Stimulated activated CD4-positive, alpha-beta T cell treated with anti-CD3 and anti-CD28 coated beads, Interleukin-4, amount 100 ng/mL, for 24 hours (primary cell): ENCODE measurements at places on chromosomes 5 and 9.

DNA sequence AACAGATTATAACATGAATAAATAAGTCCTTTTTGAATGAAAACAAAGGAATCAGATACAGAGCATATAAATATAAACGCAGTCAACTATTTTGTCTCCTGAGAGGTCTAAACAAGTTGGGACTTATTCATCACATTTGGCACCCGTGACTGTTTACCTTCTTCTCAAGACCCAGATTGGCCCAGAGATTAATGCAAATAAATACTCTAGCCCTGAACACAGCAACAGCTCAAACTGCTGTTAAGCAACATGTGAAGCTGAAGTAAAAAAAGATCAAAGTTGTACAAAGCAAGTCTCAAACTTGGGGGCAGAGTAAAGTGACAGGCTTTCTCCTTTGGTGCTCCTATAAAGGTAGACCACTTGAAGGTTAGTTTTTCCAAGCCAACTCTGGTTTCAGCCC lies 95.0 kb upstream of the NR5A1 start:
- no peak for DNase-seq

DNA sequence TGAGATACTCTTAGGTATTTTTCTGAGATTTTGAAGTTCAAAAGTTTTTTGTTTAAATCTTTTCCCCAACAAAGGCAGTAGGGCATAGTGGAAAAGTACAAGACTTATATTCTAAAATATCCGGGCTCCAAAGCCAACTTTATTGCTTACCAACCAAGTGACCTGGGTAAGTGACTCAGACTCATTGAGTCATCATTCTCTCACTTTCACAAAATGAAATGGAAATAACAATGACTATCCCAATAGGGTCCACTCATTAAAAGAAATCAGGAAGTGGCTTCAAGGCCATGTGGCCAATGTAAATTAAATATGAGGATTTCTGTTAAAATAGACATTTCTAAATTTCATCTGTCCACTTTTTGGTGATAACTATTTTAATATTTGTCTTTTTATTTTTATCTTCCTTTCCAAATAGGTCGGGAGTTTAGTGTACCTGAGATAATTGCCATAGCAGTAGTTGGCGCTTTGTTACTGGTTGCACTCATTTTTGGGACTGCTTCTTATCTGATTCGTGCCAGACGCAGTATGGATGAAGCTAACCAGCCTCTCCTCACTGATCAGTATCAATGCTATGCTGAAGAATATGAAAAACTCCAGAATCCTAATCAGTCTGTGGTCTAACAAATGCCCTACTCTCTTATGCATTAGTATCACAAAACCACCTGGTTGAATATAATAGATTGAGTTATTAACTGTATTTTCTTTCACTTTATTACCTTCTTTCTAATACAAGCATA lies 15.5 kb downstream of the TYRP1 start:
- no peak for DNase-seq

DNA sequence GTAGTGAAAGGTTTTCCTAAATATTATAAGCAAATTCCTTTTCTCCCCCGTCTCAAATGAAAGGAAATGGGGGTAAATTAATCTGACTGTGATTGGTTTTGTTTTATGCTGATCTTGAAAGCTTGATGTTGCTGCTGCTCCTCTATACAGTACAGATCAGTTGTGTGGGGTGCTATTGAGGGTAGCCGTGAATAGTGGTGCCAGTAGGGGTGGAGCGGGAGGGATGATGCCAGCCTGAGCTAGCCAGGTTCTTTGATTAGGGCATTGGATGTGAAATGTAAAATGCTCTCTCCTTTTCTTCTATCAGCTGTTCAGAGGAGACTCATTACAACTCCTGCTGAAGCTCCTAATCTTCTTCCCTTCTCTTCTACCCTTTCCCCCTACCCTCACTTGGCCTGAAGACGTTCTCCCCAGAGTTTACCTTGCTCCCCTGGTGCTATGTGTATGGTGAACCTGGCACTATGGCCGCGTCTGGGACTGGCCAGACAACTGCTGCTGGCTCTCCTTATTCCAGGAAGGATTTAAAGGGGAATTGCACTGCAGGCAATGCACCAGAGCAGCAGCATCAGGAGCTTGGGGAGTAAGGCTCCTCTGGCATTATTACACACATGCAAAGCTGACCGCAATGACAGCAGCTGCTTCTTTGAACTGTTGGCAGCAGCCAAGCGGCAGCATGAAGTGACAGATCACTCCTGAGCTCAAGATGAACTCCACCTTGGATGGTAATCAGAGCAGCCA lies 566 bp downstream of the GPR21 start:
- DNase-seq, result no peak

DNA sequence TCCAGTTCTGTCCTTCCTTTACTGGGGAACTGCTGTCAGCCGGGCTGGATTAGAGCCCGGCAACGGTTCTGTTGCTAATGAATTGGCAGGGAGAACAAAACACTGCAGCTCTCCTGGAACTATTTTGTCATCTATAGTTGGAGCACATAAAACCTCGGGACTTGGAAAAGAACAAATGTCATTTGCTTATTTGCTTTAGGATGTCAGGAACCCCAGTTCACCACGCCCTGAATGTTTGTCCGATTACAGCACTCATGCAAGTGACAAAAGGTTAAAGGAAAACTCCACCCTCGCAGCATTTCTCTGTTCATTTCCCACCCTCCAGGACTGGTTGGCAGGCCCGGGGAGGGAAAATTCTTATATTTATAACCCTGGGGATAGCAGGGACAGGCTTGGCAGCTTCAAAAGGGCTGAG lies 66.4 kb upstream of the PLPP1 start:
- DNase-seq, result no peak

GRCh38 chr9:70539001-70539400 lies 124.5 kb upstream of the KLF9 start:
- no peak for DNase-seq

DNA sequence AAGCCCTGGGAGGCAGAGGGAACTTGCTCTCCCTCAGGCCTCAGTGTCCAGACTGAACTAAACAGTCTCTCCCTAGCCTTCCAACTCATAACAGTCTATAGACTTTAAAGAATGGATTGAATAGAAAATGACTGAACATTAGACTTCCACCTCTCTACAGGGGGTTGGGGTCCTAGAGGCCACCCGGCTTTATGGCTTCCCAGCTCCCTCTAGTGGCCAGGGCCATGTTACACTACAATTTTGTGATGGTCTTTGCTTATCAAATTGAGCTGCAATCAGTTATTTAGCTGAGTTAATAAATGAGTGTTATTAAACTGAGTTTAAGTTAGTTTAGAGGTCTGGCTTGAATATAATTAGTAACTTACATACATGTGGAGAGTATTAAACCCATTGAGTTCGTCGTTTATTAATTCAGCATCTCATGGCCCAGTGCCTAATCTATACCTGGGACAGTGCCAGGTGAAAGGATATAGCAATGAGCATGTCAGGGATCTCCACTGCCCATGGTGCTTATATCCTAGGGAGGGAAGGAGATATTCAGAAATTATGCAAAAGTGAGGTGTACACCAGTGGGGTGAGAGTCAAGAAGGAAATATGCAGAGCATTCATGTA lies 105.2 kb downstream of the SH3TC2 start:
- DNase-seq, result peak; percentile 38
